ENCODE measurements at places on chromosomes 3 and 15.

GRCh38 chr3:24843955-24844354 is 349.3 kb upstream of the THRB start:
- no peak for DNase-seq

- no peak for DNase-seq
Observed at GRCh38 chr3:143067201-143067600, 52.4 kb upstream of the CHST2 start.

- DNase-seq, result no peak
Observed at GRCh38 chr3:50533316-50533715, 29.9 kb upstream of the CACNA2D2 start.

- DNase-seq, result no peak
Observed at GRCh38 chr3:43866529-43867353, 176.0 kb downstream of the ABHD5 start.

DNA sequence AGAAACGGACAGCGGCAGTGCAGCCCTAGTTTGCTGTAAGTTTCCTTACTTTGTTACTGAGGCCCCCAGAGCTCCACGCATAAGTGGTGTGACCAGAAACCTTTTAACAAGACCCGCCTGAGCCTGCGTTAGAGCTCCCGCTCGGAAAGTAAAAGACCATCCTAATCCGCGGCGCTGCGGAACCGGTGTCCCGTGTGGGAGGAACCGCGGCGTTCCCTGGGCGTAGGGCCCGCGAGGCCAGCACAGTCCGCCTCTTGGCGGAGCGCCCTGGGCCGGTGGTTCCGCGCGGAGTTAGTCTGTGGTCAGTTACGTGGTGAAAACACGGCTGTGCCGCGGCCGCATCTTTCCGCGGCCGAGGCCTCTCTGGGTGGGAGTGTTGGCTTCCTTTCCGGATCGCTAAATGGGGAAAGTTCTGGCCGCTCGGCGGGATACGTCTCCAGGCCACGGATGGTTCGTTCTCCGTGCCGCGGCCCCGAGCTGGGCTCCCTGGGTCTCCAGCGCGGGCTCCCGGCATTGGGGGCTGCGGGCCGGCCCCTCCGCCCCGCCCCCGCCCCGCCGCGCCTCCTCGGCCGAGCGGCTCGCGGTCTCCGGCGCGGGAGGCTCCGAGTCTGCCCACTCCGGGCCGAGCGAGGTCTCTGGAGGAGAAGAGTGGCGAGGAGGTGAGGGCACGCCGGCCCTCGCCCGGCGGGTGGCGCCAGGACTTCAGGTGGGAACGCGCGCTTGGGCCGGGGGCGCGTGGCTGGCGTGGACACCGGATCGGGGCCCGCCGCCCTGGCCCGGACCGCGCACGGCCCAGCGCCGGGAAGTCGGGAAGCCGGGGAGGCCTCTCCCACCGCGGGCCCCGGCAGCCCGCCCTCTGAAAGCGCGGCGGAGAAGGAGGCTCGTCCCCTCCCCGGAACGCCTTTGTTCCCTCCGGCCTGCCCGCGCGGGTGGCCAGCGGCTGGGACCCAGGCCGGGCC is 754 bp downstream of the B3GNT5 start:
- DNase-seq, result peak; percentile 27

DNA sequence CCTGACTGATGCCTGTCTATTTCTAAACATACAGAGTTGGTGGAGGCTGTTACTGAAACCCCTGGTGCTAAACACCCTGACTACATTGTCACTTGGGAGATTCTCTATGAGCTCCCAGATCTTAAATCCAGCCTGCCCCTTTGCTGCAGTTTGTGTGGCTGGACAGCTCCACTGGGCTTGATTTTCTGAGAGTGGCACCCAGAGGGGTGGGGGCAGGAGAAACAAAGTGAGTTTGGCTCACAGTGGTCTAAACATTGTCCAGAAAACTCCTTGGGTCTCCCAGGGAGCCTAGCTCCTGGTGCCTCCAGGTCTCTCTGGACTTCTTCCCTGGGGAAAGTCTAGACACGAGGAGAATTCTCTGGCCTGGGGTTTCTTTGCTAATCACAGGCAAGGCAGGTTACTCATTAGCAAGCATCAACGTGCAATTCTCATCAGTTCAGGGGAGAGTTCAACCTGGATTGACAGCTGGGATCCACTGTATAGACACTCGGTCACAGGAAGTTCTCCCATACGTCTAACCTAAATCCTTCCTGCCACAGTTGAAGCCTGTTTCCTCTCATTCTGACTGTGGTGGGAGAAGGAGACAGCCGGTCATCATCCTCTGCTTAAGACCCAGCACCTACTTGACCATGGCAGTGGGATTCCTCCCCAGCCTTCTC is 7.1 kb upstream of the DLL4 start:
- DNase-seq, result no peak

- no peak for DNase-seq
Observed at GRCh38 chr3:128549283-128550112, 56.5 kb upstream of the GATA2 start.

DNA sequence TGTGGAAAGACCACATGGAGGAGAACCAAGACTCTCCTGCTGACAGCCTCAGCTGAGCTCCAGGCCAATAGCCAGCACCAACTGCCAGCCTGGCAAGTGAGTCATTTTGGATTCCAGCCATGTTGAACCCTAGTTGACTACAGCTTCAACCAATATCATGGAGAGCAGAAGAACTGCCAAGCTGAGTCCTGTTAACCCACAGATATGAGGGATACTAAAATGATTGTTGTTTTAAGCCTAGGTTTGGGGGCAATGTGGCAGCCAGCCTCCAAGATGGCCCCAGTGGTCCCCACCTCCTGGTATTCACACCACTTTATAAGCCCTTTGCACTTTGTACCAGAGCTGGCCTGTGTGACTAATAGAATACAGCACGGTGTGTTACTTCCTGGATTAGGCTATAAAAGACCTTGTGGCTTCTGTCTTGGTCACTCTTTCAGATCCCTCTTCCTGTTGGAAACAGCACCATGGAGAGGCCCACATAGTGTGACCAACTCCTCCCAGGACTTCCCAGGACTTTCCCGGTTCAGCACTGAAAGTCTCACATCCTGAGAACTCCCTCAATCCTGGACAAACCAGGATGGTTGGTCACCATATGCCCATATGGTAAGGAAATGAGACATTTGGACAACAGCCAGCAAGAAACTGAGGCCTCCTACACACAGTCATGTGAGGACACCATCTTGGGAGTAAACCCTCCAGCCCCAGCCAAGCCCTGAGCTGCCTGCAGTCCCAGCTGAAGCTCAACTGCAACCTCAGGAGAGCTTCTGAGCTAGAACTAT is 32.4 kb upstream of the CDV3 start:
- peak; percentile 47 for DNase-seq

GRCh38 chr15:35440265-35440664 is 105.7 kb downstream of the DPH6 start:
- DNase-seq, result no peak

DNA sequence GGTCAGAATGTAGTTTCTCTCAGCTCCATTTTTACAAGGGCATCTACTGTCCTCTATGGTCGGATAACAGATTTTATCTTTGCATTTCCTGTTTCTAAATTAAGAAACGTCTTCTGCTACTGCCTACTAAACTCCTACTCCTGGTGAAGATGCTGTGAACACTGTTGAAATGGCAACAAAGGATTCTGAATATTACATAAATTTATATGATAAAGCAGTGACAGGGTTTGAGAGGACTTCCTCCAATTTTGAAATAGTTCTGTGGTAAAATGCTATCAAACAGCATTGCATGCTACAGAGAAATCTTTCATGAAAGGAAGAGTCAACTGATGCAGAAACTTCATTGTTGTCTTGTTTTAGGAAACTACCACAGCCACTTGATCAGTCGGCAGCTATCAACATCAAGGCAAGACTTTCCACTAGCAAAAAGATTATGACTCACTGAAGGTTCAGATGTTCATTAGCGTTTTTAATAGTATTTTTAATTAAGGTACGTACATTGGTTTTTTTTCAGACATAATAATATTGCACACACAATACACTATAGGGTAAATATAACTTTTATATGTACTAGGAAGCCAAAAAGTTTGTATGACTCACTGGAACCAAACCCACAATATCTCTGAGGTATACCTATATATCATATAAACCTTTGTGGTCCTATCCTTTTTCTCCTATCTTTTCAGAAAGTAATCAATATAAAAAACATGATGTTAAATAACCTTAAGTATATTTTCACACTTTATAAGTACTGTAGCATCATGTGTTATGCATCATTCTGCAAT is 156.1 kb downstream of the STAG1 start:
- DNase-seq, result no peak

GRCh38 chr3:30476368-30477084 is 129.9 kb upstream of the TGFBR2 start:
- DNase-seq, result no peak

DNA sequence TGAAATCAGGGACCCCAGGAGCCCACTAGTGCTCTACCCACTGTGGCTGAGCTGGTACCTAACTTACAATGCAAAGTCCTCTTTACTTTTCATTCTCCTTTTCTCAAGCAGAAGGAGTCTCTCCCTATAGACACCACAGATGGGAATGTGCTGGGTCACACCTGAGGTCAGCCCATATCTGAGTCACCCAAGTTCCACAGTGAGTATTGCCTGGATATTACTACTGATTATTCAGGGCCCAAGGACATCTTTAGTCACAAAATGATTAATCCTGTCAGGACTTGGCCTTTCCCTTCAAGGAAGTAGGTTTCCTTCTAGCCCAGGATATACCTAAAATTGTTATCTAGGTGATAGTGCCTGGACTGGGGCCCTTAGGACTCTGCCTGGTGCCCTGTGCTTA is 1305.2 kb downstream of the SI start:
- DNase-seq, result no peak

DNA sequence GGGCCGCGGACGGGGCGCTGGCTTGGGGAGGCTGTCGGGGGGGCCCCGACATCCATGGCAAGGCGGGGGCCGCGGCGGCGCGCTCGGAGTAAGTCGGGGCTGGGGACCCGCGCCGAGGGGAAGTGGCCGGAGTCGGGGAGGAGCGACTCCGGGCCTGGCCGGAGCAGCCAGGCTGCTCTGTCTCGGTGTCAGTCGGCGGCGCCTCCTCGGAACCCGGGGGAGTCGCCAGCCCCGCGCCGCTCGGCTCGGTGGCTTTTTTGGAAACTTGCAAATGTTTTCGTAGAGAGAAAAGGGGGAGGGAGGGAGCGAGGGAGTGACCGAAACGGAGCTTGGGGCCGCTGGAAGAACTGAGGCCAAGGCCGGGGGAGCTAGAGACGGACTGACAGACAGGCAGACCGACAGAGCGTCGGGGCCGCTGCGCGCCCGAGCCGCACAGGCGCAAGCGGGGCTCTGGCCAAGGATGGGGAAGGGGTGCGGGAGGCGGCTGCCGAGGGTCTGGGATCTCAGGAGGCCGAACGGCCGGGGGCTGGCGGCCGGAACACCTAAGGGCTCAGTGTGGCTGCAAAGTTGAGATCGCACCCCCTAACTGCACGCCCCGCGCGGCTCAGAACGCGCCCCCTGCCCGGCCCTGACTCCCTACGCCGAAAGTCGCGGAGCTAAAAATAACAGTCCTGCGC is 5.0 kb downstream of the PTH1R start:
- DNase-seq, result peak; percentile 14

DNA sequence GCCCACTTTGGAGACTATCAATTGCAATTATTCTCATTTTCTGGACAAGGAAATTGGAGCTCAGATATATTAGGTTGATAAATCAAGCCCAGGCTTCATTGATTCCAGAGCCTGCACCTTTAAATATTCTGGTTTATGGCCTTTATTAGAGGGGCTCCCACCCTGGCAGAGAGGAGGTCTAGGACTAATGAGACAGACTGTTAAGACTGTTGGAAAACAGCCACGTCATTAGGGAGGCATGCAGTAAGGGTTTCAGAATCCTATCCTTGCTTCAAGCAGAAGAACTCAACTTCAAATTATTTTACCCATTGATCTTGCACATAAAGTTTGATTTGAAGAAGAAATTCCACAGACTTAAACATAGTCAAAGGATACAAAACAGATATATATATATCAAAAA is 33.8 kb upstream of the KCNH8 start:
- DNase-seq, result no peak

GRCh38 chr15:94229591-94230369 is 1.6 kb upstream of the MCTP2 start:
- no peak for DNase-seq

DNA sequence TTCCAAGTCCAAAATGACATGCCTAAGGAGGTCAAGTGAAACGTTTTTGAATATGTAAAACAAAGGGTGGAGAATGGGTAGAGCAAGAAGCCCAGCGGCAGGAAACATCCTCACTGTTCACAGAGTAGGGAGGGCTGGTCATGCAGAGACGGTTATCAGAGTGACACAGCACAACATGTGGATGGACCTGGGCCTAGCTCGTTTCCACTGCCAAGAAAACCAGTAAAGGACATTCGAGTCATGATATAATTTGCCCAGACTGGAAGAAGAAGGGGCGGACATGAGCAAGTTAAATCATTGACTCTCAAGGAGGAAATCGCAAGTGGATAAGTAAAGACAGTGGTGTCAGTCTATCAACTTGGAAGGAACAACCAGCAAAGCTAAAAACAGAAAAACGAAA is 89.3 kb downstream of the LRIG1 start:
- DNase-seq, result no peak

DNA sequence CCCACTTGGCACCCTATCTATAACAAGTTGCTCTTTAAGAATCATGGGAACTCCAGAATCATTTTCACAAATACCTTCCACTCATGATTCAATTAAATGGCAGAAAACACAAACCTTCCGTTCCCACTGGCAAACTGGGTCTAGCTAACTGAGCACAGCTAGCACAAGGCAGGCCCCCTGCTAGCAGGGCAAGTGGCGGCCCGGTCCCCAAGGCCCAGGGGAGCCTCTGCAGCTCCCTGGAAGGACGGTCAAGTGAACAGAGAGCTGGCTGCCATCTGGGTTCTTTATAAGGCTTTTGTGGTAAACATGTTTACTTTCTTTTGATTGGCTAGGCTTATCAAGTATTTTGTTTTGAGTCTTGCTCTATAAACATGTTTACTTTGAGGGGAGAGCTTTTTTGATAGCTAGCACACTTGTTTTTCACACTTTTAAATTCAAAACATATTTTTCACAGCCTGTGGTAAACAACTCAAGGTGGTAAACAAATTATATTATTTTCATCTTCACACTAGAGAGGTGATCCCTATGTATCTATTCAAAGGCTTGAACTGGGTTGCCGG is 81.4 kb downstream of the FOXP1 start:
- DNase-seq, result no peak

- DNase-seq, result no peak
Observed at GRCh38 chr15:100653608-100654007, 51.2 kb downstream of the ASB7 start.

- peak; percentile 89 for DNase-seq
Observed at GRCh38 chr3:8663177-8664061, 18.8 kb upstream of the SSUH2 start.

GRCh38 chr15:77753939-77754338 is 121.2 kb upstream of the LINGO1 start:
- no peak for DNase-seq

GRCh38 chr3:179363332-179363731 is 15.8 kb downstream of the MFN1 start:
- DNase-seq, result no peak

DNA sequence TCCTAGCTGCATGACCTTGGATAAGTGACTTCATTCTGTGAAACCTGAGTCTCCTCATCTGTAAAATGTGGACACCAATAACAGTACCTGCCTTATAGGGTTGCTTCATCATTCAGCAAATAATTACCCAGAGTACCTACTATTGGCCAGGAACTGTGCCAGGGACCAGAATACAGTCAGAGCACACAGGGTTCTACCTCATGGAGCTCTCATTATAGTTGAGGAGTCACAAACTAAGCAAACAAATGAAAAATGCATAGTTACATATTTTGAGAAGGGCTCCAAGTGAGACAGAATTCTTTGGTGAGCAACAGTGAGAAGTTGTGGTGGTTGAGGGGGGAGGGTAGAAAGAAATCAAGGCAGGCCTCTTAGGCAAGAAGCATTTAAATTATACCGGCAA is 308.6 kb upstream of the WNT5A start:
- DNase-seq, result no peak

- no peak for DNase-seq
Observed at GRCh38 chr3:149020839-149021252, 29.5 kb downstream of the GYG1 start.
